Suprapubic skin (tissue), 4 donors: ENCODE measurements at places on chromosomes 6 and 20. TPM values are rescaled to one million over a fixed set of nuclear protein-coding genes. Genes with fewer than 3 reads are reported as not detected.
A peak's percentile ranks its signal among the peaks of the same experiment; 100 is the strongest.

- H3K27me3 ChIP-seq, result peaks cover 21% of the 10 kb centered on the region
- no peak overlapping the region for H3K27ac ChIP-seq
- no peak for DNase-seq
- H3K4me1 ChIP-seq, result peaks cover 3% of the 10 kb centered on the region
- H3K36me3 ChIP-seq, result no peaks in the 10 kb centered on the region
These were observed 74.1 kb downstream of the TTLL2 start for GRCh38 chr6:167399051-167399387.

- peaks cover 17% of the 10 kb centered on the region for H3K4me1 ChIP-seq
- peak within 1 kb of the TSS; percentile 57 for H3K4me3 ChIP-seq
- peak; percentile 96 for DNase-seq
- H3K27me3 ChIP-seq, result no peaks in the 10 kb centered on the region
- H3K36me3 ChIP-seq, result peaks cover 10% of the 10 kb centered on the region
- peak within 1 kb of the TSS; percentile 93 for H3K27ac ChIP-seq
These were observed at the start of gene MTO1 for GRCh38 chr6:73461537-73462350. Gene MTO1, plus strand, starts transcription at chr6:73461737. Its CDS starts 118 bp downstream, at chr6:73461855.

The ETV7 gene
- 13.0 TPM for total RNA-seq

GRCh38 chr20:21682521-21682954 is 22.9 kb upstream of the PAX1 start:
- peak; percentile 82 for DNase-seq
- peak overlapping the region; percentile 31 for H3K4me3 ChIP-seq
- no peaks in the 10 kb centered on the region for H3K27me3 ChIP-seq
- peaks cover 18% of the 10 kb centered on the region for H3K4me1 ChIP-seq
- H3K27ac ChIP-seq, result peak overlapping the region; percentile 64
- H3K36me3 ChIP-seq, result no peaks in the 10 kb centered on the region

The PPP1R18 gene
- 28.5 TPM for total RNA-seq

DNA sequence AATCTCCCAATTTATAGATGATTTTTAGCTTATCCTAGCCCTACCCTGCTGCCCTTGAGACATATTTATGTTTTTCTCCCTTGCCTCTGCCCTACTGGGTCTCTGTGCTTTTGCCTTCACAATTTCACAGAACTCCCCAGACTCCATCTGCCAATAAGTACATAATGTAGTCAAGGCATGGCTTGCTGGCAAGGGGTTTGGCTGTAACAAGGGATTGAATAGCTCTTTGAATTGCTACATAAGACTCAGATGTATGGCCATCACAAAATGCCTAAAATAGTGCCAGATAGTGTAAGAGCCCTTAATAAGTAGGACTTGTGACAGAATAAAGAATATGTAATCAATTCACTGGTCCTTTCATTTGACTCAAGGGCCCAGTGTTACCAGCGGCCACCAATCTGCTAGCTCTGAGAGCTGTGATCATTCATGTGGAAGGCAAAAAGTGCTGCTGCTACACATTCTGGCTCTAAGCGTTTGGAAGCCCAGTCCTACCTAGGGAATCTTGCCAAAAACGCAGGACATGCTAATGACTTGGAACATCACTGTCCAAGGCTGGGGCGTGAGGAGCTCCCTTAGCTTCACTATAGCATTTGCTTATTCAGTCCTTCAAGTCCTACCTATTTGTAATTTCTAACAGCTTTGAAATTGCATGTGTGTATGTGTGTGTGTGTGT is 20.5 kb downstream of the CLVS2 start:
- no peak for DNase-seq
- no peaks in the 10 kb centered on the region for H3K4me1 ChIP-seq
- H3K4me3 ChIP-seq, result no peak overlapping the region
- no peak overlapping the region for H3K27ac ChIP-seq
- no peaks in the 10 kb centered on the region for H3K27me3 ChIP-seq

- no peak overlapping the region for H3K4me3 ChIP-seq
- no peaks in the 10 kb centered on the region for H3K36me3 ChIP-seq
- DNase-seq, result no peak
- H3K4me1 ChIP-seq, result no peaks in the 10 kb centered on the region
These were observed 18.0 kb downstream of the KHDC1L start for GRCh38 chr6:73207221-73207837.

The SSTR4 gene
- not detected for total RNA-seq
